ENCODE measurements at places on chromosomes 2 and 18.

DNA sequence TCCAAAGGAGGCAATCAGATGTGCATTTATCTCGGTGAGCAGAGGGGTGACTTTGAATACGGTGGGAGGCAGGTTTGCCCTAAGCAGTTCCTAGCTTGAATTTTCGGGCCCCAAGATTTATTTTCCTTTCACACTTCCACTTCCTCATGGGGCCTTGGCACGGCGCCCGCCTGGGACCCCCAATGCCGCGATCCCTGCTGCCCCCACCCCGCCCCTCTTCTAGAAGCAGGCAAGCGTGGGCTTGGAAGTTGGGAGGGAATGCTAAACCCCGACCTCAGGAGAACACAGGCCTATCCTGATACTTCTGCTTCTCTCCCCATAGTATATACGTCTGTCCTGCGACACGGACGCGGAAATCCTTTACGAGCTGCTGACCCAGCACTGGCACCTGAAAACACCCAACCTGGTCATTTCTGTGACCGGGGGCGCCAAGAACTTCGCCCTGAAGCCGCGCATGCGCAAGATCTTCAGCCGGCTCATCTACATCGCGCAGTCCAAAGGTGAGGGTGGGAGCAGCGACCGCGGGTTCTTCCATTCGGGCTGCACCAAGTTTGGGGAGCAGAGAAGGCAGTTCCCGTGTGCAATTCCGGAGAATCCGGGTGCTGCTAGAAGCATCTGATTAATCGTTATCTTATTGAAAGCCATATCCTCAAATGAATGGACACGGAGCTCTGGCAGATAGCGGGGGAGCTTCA lies 21.6 kb downstream of the TRPM8 start:
- no peak for DNase-seq

DNA sequence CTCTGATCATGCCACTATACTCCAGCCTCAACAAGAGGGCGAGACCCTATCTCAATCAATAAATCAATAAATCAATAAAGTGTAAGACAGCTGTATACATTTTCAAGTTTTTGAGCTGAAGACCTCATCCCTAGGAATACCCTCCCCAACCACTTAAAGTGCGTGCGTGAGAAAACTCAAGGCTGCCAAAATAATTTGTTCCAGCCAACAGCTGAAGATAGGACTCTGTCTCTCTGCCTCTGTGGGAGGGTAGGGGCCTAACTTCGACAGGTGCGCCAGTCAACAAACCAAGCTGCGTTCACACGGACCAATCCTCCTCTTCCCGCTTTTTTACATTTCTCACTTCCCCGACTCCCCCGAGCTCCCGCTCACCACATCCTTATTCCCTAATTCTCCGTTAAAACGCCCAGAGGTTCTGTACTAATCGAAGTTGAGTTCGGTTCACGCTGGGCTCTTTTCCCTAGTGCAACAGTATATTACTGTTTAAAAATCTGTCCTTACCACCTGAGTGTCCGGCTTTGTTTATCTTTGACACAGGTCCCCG lies 618 bp downstream of the POLR2D start:
- DNase-seq, result peak; percentile 42

DNA sequence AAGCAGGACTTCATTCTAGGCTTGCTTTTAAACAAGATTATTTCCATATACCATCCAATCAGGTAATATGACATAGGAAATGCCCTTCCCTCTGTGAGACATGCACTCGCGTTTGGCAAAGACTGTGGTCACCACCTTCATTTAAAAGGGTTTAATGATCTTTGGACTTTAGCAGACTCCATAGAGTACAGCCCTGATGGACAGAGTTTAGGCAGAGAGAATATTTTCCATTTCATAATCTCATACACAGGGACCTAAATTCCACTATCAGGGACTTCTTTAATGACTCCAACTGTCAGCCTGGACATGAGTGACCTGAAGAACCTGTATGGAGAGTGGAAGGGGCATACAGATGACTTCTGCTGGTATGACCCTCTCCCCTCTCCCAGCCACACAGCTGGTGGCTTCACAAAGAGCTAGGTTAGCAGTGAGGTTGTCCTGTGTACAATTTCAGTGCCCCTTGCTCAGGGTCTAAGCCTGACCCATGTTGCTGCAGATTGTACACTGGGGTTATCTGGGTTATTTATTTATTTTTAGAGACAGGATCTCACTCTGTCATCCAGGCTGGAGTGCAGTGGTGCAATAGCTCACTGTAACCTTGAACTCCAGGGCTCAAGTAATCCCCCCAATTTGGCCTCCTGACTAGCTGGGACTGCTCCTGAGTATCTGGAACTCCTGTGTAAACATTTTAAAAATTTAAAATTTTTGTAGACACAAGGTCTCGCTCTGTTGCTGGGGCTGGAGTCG lies 59.2 kb downstream of the PTPRM start:
- DNase-seq, result no peak

DNA sequence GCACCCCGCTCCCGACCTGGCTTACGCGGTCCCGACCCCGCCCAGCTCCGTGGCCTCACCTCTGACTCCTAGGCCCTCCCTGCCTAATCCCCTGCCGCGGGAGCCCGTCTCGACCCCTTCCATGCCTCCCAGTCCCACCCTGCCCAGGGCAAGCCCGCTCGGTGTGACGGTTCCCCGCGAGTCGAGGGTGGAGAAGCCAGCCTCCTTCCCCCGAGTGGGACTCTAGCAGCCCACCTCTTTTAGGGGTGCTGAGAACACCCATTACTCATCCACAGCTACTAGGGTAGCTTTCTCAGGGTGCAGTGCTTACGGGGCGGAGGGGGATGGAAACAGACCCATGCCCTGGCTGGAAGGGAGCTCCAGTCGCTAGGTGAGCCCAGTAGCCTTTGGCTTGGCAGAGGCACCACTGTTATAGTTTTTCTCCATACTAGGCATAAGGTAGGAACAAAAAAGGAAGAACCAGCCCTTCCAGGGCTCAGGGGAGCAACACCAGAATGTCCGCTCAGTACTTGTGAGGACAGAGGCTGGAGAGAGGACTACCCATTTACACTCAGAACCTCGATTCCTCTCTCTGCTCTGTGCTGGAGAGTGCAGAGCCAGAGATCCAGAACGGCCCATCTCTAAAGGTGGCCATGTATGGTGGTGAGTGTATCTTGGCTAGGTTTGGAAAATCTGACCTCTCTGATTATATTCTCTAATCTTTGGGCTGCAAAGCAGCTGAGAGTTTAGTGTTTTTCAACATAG lies 606 bp downstream of the AGBL5 start:
- DNase-seq, result peak; percentile 16

GRCh38 chr2:73177645-73178255 lies 24.6 kb upstream of the NOTO start:
- DNase-seq, result no peak

All from hematopoietic multipotent progenitor cell treated with erythropoietin and hydrocortisone succinate and interleukin-3 and kit ligand, for 8 days (in vitro differentiated cells).